Kidney (tissue), 22 donors: ENCODE measurements at places on chromosomes 6 and 20. TPM values are rescaled to one million over a fixed set of nuclear protein-coding genes. Genes with fewer than 3 reads are reported as not detected.
A peak's percentile ranks its signal among the peaks of the same experiment; 100 is the strongest.

DNA sequence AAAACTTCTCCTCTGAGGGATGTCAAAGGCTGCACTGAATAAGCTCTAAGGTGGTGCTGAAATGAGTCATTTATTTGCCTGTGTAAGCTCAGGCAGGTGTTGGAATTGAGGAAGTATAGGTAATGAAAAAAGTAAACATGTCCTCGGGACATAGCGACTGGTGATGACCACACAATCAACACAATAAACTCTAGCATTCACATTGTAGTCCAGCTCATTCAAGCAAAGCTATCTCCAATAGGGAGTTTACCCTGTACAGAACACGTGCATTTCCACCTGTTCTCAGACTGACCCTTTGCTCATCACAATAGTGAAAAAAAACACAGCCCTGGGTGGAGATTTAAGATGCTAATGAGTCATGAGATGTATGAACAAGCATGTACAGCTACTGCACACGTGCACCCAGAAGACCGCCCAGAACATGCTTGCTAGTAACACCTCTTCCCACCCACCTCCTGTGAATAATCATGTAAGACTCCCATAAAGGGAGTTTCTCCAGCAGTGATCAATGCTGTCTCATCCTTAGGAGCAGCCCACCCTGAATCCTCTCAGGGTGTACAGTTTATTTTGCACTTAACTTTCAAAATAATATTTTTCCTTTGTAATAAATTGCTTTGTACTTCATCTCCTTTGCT, 33.0 kb upstream of the POU5F1 start:
- peak overlapping the region; percentile 82 for H3K27ac ChIP-seq
- H3K4me3 ChIP-seq = no peak overlapping the region
- peak; percentile 38 for DNase-seq
- no peaks in the 10 kb centered on the region for H3K27me3 ChIP-seq
- peaks cover 9% of the 10 kb centered on the region for H3K4me1 ChIP-seq

- no peak for DNase-seq
- H3K36me3 ChIP-seq = no peaks in the 10 kb centered on the region
- H3K4me1 ChIP-seq = no peaks in the 10 kb centered on the region
Observed at GRCh38 chr6:148509800-148510581, 167.4 kb downstream of the SASH1 start.

DNA sequence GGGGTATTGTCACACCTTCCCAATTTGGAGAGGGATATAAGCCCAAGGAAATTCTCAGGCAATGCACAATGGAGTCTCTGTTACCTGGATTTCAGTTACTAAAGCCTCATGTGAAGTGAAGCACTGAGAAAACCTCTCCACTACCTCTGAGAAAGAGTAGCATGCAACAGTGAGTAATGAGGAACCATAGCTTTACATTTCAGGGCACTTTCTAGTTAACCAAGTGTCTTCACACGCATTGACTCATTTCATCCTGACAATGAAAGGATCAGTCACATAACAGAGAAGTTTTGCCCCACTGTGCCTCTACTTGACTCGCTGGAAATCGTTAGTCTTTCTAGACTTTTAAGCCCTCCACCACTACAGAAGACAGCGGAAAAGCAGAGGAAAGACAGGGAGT, 86.2 kb upstream of the ARID1B start:
- no peaks in the 10 kb centered on the region for H3K36me3 ChIP-seq
- H3K4me1 ChIP-seq = peaks cover 2% of the 10 kb centered on the region
- H3K27ac ChIP-seq = no peak overlapping the region

- no peaks in the 10 kb centered on the region for H3K27me3 ChIP-seq
- no peaks in the 10 kb centered on the region for H3K4me1 ChIP-seq
- H3K4me3 ChIP-seq = no peak overlapping the region
- H3K27ac ChIP-seq = no peak overlapping the region
Observed at GRCh38 chr20:31542201-31542842, 28.1 kb downstream of the HM13 start.

DNA sequence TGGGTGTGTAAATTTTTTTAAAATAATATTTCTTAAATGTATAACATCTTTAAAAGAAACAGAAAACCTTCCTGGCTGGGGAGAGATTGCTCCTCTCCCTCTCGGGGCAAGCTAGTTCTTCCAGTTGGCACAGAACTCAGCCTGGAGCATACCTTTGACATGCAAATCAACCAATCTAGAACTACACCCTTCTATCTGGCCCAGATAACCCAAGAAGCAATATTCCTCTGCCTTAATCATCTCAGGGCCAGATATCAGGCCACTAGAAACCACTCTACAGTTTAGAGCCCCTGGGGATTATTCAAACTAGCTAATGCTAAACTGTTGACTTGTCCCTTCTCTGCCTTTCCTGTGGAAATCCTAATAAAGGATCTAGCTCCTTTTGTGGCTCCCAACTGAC, 33.9 kb downstream of the CYP39A1 start:
- H3K27me3 ChIP-seq = no peaks in the 10 kb centered on the region
- no peak overlapping the region for H3K27ac ChIP-seq
- no peaks in the 10 kb centered on the region for H3K36me3 ChIP-seq
- no peak for DNase-seq

Gene ADGRF1
- 58.8 TPM for total RNA-seq

DNA sequence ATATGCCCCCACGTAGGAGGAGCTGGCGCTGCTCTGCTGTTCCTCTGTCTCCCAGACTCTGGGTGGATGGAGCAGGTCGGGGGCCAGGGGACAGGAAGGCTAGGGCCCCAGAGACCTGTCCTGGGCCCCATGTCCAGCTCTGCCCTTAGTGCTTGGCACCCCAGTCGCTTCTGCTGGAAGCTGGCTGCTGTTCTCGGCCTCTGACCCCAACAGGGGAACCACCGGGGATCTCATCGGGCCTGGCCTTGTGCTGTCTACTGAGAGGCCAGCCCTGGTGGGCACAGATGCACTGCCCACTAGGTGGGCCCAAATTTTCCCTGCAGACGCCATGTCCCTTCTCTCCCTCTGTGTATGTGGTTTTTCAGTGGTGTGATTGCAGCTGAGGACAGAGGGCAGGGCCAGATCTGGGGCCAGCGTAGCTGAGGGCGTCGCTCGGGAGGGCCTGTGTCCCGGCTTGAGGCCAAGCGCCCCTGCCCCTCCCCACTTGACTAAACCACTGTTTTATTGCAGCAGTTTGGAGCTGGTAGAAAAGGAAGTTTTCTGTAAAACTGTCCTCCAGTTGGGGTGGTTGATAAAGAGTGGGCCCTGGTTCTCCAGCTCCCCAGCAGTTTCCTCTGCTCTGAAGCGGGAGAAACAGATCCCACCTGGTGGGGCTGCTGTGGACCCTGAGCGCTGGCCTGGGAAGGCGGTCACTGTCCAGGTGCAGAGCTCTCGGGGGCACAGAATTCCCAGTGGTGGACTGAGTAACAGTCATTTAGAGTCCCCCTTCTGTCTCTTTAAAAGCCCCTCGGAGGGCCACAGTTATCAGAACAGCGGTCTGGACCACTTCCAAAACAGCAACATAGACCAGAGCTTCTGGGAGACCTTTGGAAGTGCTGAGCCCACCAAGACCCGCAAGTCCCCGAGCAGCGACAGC, 5.9 kb upstream of the COL20A1 start:
- peaks cover 3% of the 10 kb centered on the region for H3K4me1 ChIP-seq
- no peak for DNase-seq
- no peaks in the 10 kb centered on the region for H3K36me3 ChIP-seq
- H3K27ac ChIP-seq = no peak overlapping the region

Gene NNAT
- total RNA-seq = 0.25 TPM
